ENCODE measurements at places on chromosomes 4 and X.
A peak's percentile ranks its signal among the peaks of the same experiment; 100 is the strongest.

GRCh38 chrX:151004085-151004484 lies 20.9 kb downstream of the HMGB3 start:
- no peak for DNase-seq

DNA sequence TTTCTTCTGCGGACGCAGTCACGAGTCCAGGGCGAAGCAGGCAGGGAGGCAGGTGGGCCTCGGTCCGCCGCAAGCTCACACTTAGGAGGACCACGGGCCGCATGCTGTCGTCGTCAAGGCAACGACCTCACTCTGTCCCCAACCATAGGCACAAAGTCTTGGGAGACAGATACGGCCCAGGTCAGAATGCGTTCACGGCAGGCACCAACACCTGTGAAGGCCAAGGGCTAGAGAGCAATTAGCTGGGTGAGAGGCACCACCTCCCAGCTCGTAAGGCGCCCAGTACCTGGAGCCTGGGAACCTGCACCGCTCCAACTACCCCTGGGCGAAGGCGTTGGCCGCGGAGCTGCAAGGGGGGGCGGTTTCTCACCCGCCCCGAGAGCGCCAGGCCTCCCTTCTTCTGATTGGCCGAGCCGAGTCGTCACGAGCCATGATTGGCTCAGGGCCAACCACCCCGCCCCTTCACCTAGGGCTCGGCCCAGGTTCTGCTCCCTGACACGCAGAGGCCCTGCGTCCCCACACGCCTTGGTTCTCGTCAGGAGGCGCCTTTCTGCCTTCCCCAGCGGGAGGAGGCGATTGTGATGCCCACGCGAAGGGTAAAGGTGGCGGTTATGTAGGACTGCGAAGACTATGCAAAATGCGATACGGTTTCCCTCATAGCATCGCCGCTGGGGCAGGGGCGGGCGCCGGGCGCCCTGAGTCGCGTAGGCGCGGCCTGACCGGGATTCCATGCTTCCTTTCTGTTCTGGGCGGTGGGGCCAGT lies at the start of gene CDKL2:
TSS of gene CDKL2 (minus strand) at position 355 of the 763 bp plus-strand sequence. CDS start 4,540 bp downstream, outside the sequence.
- DNase-seq: peak; percentile 83

DNA sequence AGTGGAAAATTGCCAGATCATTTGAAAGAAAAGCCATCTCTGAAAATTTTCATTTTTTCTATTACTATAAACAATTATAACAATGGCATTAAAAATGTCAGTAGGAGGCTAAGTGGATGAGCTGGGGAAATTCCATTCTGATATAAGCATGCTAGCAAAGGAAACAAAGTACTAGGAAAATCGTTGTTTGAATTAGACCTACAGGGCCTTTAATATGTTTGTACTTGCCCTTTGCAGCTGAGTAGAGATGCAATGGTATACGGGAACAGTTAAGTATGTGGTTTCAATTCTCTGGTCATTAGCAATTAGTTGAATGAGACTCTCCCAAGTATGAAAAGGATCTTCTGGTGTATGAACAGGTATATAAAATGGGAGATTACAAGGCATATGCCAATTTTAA lies 452.2 kb downstream of the PCDH11X start:
- no peak for DNase-seq

GRCh38 chr4:117916728-117917127 lies 117.6 kb upstream of the NDST3 start:
- no peak for DNase-seq

GRCh38 chrX:97363843-97364242 lies 480.1 kb downstream of the RPA4 start:
- no peak for DNase-seq

DNA sequence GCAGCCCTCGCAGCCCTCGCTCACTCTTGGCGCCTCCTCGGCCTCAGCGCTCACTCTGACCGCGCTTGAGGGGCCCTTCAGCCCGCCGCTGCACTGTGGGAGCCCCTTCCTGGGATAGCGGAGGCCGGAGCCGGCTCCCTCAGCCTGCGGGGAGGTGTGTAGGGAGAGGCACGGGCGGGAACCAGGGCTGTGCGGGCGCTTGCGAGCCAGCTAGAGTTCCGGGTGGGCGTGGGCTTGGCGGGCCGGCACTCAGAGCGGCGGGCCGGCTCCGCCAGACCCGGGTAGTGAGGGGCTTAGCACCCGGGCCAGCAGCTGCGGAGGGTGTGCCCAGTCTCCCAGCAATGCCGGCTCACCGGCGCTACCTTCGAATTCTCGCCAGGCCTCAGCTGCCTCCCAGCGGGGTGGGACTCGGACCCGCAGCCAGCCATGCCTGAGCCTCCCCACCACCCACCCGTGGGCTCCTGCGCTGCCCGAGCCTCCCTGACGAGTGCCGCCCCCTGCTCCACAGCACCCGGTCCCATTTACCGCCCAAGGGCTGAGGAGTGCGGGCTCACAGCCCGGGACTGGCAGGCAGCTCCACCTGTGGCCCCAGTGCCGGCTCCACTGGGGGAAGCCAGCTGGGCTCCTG lies 1.4 kb upstream of the AADAT start:
- DNase-seq: no peak

DNA sequence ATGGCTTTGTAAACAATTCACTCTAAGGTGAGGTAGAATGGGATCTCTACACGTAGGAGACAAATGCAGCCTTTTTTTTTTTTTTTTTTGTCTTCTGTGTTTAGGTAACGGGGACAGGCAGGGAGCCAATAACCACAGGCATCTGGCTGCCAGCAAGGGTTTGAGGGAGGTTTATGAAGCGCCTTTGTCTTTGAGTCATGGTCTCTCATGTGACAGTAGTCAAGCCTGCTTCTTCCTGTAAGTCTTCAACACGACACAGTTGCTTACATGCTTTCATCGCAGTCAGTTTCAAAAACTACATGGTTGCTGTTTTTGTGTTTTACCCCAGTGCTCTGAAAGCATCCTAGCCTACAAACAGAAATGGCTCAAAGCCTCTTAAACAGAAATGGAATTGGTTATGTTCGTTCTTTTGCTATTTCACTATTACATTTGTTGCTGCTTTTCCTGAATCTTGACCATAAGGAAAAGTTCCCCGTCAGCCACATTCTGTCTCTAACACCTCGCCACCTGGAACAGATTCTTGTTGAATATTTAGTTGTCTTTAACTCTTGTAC lies 127.8 kb upstream of the METTL14 start:
- no peak for DNase-seq

GRCh38 chrX:111319451-111319850 lies 49.2 kb upstream of the CAPN6 start:
- DNase-seq: no peak

- peak; percentile 14 for DNase-seq
These were observed 226.7 kb upstream of the PRKX start for GRCh38 chrX:3940000-3940610.

DNA sequence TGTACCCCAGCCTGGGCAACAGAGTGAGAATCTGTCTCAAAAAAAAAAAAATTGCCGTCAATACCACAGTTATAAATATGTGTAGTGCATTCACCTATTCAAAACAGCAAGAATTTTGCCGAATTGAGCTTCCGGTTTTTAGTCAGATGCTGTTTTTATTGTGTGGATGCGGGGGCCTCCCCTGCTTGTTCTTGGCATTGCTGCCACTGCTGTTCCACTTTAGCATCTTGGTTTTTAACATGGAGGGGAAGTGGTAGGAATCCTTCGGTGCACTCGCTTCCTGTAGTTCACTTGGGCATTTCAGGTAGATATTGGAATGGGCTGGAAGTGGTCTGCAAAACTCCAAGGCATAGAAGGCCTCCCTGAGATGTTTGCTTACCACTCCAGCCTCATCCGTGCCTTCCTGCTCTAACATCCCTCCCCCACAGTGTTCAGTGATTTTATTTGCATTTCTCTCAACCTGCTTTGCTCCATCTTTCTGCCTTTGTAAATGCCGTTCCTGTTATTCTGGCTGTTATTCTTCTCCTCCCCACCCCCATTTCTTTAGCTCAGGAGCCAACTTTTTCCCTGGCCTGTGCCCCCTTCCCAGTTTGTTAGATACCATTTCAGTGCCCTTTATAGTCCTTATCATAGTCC lies 25.5 kb downstream of the MOB1B start:
- DNase-seq: no peak

All from MM.1S (cell line).